T-cell (primary cell): ENCODE measurements at places on chromosomes 5 and 9.

GRCh38 chr5:110925398-110925797 is 146.1 kb upstream of the TSLP start:
- no peak for DNase-seq

GRCh38 chr9:114080195-114080772 is 2.2 kb upstream of the AMBP start:
- DNase-seq: no peak

GRCh38 chr5:103598997-103599566 is 36.5 kb upstream of the NUDT12 start:
- DNase-seq: no peak

DNA sequence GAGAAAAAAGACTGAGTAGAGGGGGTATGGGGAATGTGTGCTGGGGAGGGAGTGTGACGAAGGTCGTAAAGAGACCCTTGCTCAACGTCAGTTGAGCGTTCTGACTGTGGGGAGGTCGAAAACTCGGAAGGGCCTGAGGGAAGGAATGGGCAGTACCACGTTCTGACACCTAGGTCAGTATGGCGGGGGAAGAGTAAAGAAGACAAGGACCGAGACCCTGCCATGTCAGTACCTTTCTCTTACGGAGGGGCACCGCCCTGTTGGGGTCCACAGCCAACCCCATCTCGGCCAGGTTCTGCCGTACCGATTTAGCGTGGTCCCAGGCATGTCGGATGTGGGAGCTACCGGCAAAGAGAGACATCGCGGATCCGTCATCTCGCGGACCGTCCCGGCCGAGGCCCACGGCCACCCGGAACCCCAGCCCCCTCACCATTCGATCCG is 375 bp downstream of the NOP16 start:
- DNase-seq: no peak

GRCh38 chr5:30267026-30267425 is 926.5 kb upstream of the CDH6 start:
- no peak for DNase-seq

- no peak for DNase-seq
These were observed 17.8 kb upstream of the TRAF1 start for GRCh38 chr9:120944434-120944843.

DNA sequence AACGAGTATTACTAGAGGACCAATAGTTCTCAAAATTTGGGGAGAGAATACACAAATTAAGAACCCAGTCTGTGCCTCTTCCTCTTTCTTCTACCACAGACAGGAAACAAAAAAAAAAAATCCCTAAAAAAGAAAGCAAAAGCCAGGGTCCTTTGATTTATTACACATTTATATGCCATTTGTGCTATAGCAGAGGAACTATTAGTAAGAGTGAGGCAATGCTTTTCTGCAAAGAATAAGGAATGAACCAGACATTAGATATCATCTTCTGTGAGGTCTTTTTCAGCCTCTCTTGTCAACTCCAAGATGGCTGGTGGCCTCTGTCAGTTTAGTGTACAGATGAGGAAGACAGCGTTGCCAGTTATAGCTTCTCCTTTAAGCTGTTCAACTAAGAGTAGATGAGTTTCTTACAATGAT is 127.6 kb downstream of the RFX3 start:
- no peak for DNase-seq

- no peak for DNase-seq
These were observed 64.9 kb downstream of the SERINC5 start for GRCh38 chr5:80190960-80191359.
